RCC 7860 (cell line): ENCODE measurements at places on chromosomes 7 and 10.

DNA sequence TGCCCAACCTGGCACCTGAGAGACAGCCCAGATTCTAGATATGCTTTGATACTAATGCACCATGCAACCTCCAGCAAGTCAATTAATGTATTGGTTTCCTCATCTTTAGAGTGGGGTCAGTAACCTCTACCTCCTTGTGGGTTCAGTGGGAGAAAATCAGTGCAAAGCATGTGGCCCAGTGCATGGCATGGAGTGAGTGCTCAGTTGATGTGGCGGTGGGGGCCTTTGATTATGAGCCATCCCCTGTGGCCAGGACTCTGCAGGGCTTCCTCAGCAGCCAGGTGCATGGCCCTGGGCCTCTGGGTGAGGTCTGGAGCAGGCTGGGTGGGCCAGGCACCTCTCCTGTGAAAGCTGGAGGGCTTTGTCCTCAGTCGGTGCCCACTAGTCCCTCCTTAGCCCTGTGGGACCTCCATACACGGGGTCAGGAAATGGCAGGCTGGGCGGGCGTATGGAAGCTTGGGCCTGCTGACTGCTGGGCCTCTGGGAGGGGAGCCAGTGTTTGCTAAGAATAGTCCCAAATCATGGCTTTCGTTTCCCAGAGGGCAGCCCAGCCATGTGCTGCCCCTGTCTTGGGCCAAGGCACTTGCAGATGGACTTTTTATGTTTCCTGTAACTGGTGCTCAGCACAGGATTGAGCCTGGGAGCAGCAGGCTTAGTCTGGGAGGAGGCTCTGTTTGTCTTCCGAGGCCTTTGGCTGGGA lies 3.4 kb downstream of the PALD1 start:
- DNase-seq = no peak

DNA sequence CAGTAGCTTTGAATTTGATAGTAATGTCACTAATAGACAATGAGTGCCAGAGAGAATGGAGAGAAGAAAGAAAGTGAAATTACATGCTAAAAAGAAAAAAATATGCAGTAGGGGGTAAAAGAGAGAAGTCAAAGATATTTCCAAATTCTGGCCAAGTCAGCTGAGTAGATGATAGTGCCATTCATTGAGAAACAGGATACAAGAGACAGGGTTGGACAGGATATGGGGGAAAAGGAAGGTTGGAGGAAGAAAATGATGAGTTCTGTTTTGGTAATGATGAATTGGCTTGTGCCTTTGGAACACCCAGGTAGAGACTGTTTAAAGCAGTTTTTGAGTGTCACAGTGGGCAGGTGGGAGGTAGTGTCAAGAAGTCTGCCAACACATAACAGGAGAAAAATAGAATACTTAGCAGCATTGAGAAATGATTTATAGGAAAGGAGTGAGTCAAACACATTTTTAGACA lies 78.3 kb downstream of the LRRC17 start:
- peak; percentile 37 for DNase-seq

DNA sequence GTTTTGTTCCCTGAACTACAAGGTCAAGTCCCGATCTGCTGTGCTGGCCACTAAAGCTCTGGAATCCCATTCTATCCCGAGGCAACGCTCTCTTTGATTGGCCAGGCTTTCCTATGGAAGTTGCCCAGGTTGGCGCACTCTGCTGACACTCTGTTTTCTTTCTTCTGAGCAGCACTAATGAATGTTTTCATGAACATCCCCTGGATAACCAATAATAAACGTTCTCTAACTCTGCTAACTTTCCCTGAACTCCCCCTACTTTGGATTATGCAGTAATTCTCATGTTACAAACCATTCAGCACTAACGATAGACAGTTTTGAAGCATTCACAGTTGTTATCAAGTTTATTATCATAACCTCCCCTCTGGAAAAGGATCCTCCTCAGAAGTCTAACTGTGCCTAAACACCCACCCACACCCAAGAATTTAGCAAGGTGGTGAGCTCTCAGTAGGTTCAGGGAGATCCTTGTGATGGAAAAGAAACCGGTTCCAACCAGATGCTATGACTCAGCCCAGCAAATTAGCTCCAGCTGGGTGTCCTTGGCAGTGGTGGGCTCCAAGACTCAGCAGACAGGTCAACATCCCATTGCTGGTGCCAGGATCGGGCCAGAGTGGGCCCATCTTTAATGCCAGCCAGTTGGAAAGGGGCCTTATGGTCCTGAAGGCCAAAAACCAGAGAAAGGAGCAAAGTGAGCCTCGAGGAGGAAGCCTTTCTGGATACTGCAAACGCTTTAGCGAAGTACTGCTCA lies 68.4 kb downstream of the CREB3L2 start:
- no peak for DNase-seq

DNA sequence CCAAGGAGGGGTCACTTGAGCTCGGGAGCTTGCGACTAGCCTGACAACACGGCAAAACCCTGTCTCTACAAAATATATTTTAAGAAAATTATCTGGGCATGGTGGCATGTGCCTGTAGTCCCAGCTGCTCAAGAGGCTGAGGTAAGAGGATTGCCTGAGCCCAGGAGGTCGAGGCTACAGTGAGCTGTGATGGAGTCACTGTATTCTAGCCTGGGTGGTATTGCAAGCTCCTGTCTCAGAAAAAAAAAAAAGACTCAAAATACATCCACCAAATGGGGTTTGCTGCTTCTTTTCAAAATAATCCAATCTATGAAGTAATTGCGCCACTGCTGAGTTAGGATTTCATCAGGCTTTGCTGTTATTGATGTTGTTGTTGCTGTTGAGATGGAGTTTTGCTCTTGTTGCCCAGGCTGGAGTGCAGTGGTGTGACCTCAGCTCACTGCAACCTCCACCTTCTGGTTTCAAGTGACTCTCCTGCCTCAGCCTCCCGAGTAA lies 11.1 kb upstream of the VIM start:
- no peak for DNase-seq

GRCh38 chr7:101137651-101138212 lies 10.8 kb downstream of the SERPINE1 start:
- peak; percentile 3 for DNase-seq

- DNase-seq = no peak
Observed at GRCh38 chr7:22793593-22794462, 28.8 kb downstream of the TOMM7 start.

GRCh38 chr7:151193203-151193978 lies 6.3 kb upstream of the ASB10 start:
- DNase-seq = no peak

DNA sequence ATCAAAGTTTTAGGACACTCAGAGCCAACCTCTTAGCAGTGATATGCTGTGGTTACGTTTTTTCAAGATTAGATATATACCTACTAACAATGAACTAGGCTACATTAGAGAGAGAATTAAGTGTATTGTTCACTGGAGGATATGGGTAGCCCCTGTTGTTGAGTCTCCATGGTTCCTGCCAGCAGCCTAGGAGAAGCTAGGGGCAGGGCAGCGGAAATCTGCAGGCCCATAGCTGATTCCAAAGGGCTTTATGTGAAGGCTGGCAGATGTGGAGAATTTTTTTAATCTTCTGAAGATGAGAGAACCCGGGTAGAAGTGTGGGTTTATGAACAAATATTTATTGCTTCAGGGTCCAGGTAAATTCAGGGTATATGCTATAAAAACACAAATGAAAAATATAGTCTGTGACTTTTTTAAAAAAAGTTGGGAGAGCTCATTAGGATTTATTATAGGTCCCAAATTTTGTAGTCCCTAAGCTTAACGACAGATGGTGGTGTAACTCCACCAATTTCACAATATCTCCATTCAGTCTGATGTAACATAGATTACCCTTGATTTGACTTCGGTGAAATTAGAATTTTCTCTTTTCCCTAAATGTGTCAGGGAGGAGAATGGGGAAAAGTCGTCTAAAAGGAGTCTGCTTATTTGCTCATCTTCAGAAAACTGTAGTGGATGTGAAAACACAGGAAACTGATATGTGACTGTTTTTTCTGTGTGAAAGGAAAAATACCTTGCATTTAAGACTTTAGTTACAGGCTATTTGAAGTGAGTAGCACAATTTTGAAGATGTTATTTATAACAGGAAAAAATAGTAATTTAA lies 163.0 kb upstream of the PPP1R3A start:
- DNase-seq = peak; percentile 67

DNA sequence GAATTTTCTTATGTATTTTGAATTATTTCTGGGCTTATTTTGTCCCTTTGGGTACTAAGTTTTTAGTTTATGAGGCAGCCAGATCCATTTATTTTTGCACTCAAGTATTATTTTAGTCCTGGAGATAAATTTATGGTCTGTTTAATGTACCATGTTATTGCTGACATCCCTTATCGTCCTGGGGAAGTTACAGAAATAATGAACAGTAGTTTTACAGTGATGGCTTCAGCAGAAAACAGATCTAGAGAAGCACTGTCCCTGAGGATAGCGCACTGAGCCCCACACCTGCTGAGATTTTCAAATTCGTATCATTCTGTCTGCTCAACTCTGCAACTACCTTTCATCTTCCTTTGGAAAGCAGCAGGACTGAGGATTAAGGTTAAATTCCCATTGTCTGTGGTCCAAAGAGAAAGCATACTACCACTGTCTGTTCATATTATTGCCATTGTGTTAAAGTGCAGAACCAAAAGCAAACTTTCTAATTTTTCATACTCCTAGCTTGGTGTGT lies 168.3 kb downstream of the SNX13 start:
- no peak for DNase-seq

- no peak for DNase-seq
Observed at GRCh38 chr10:79449181-79450146, 4.0 kb upstream of the ZCCHC24 start.

- DNase-seq = no peak
Observed at GRCh38 chr7:2173189-2173827, 59.4 kb downstream of the MAD1L1 start.
